ENCODE measurements at places on chromosomes 12 and 14.

GRCh38 chr14:53409969-53410368 lies 256.8 kb upstream of the DDHD1 start:
- no peak for DNase-seq

DNA sequence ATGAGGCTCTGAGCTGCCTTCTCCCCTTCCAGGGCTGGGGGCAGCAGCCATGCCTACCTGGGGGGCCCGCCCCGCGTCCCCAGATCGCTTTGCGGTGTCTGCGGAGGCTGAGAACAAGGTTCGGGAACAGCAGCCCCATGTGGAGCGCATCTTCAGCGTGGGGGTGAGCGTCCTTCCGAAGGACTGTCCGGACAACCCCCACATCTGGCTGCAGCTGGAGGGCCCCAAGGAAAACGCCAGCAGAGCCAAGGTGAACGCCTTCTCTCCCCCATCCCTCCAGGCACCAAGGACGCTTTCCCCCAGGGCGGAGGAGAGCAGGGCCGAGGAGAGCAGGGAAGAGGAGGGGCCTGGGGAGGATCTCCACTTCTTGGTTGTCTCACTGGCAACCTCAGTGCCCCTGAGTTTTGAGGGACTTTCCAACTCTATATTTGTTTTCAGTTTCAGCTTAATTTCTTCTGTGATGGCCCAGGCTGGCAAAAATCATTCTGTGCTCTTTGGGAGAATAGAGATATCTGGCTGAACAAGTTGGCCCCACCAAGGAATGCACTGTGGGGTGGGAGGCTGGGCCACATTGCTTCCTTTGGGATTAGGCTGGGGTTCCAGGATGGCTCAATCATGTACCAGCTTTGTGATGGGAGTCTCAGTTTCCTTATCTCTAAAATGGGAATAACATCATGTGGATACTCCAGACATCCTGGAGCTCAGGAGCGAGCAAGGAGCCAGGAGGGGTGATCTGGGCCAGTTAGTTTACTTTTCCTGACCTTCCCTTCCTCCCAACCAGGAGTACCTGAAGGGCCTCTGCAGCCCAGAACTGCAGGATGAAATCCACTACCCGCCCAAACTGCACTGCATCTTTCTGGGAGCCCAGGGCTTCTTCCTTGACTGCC lies 1.2 kb downstream of the KHNYN start:
- DNase-seq, result no peak

DNA sequence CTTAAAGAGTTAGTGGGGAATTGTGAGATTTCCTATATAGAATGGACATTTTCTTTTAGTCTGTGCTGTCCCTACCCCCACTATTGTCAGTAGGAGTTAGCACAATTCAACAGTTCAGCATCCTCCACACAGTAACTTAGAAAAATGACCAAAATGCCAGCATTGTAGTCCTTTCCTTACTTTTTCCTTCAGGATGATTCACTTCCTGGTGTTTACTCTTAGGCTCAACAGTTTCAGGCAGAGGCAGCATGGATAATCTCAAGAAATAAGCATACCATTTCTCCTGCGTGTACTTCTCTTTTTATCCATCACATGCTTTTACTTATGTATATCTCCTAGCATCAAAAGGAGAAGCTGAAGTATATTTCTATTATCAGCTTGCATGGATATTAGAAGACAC lies 683.4 kb downstream of the SLC16A7 start:
- no peak for DNase-seq

DNA sequence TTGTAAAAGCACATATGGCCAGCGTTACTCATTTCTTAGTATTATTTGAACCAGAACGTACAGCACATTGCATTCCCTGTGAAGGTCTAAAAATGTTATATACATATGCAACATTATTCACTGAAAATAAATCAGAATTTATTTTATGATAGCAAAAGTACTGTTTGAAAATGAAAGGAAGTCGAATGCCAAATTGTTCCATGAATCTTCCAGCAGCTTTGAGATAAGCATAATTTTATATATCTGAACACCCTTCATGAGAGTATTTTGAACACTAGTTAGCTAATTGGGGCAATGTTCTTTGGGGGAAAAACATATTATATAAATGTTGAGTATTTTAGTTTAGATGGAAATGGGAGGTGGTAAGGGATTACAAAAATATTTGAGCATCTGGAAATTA lies 300.7 kb upstream of the SYT1 start:
- no peak for DNase-seq

- DNase-seq, result no peak
Observed at GRCh38 chr14:23106747-23107045, 1.9 kb upstream of the CIROP start.

DNA sequence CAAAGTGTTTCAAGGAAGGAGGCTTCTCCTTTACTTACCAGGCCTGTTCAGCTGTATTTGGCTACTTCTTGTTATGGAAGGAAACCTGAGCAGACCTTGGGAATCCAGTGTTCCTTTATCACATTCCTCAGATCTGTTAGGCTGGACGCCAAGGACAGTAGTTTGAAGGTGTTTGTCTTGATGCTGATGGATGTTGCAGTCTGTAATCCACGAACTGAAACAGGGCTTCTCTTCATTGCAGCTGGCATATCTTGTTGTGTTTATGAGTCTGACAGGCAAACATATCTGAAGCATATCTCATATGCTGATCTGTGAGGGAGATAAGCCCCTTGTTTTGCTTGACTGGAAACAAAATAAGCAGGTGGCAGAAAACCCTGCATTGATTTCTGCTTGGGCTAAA lies 904.3 kb downstream of the NRXN3 start:
- no peak for DNase-seq

DNA sequence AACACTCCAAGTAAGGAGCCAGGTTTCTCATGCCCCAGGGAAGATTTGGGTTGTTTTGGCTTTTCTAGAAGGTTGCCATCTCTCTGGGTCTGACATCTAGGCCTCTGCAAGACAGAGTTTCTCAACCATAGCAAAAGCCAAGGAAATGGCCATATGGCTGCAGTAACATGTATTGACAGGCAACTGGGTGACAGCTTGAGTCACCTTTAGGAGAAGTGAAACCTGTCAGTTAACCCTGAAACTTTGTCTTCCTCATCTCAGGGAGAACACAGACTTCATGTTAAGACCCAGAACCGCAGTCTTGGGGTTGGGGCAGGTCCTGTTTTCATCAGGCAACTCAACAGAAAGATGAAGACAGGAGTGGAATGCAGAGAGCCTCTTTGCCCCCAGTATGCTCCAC lies 46.0 kb upstream of the PLBD1 start:
- peak; percentile 5 for DNase-seq

DNA sequence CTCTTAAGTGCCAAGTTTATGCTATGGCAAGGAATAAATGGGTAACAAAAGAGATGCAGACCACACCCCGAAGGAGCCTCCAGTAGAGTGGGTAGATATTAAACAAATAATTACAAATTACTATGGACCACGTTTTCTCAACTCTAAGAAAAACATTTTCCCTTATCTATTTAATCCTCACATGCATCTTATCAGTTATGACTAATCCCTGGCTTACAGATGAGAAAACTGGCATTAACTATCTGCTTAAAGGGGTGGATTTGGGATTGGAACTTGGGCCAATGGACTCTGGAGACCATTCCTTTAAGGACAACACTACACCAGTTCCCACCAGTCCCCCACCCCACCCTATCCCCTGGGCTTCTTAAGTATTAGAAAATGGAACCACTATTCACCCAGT lies 26.3 kb downstream of the PPM1H start:
- no peak for DNase-seq

DNA sequence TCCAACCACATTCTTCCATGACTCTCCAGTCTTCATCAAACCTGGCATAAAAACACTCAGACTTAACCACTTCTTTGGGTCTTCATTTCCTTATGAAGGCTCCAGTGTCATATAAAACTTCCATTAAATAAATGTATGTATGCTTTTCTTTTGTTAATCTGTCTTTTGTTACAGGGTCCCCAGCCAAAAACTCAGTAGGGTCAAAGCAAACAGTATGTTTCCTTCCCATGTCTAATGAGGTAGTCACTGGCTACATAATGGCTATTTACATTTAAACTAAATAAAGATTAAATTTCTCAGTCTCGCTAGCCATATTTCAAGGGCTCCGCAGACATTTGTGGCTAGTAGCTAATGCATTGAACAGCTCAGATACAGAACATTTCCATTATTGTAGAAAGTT lies 40.1 kb upstream of the STAB2 start:
- DNase-seq, result no peak

DNA sequence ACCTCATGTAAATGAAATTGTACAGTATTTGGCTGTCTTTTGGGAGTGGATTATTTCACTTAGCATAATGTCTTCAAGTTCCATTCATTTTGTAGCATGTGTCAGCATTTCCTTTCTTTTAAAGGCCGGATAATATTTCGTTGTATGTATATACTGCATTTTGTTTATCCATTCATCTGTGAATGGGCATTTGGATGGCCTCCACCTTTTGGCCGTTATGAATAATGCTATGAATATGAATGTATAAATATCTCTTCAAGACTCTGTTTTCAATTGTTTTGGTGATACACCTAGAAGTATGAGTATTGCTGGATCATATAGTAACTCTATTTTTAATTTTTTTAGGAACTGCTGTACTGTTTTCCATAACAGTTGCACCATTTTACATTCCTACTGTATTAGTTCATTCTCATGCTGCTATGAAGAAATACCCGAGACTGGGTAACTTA lies 164.9 kb downstream of the DYRK2 start:
- no peak for DNase-seq

DNA sequence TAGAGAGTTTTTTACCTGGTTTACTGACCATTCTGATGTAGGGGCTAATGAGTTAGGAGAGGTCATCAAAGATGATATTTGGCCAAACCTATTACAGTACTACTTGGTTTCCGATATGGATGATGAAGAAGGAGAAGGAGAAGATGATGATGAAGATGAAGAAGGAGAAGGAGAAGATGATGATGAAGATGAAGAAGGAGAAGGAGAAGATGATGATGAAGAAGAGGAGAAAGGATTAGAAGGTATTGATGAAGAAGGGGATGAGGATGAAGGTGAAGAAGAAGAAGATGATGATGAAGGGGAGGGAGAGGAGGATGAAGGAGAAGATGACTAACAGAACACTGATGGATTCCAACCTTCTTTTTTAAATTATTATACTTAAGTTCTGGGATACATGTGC lies 196.6 kb downstream of the TMX1 start:
- no peak for DNase-seq

DNA sequence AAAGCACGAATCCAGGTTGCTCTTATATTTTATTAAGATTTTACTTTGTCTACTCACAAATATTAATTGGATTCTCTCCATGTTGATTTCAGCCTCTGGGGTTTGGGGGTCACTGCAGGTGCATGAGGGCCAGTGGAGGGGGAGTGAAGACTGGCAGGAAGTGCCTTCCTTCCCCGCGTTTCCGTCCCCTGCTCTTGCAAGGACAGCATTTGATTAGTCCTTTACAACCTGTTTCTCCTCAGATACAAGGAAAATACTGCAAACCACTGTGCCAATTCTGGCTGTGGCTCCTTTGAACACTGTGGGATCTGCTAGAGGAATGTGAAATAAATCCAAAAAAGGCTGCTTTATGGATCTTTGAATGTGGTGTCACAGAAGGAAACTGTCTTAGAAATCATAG lies 291.8 kb downstream of the ETNK1 start:
- no peak for DNase-seq

GRCh38 chr14:100975671-100976070 lies 72.1 kb upstream of the RTL1 start:
- no peak for DNase-seq

DNA sequence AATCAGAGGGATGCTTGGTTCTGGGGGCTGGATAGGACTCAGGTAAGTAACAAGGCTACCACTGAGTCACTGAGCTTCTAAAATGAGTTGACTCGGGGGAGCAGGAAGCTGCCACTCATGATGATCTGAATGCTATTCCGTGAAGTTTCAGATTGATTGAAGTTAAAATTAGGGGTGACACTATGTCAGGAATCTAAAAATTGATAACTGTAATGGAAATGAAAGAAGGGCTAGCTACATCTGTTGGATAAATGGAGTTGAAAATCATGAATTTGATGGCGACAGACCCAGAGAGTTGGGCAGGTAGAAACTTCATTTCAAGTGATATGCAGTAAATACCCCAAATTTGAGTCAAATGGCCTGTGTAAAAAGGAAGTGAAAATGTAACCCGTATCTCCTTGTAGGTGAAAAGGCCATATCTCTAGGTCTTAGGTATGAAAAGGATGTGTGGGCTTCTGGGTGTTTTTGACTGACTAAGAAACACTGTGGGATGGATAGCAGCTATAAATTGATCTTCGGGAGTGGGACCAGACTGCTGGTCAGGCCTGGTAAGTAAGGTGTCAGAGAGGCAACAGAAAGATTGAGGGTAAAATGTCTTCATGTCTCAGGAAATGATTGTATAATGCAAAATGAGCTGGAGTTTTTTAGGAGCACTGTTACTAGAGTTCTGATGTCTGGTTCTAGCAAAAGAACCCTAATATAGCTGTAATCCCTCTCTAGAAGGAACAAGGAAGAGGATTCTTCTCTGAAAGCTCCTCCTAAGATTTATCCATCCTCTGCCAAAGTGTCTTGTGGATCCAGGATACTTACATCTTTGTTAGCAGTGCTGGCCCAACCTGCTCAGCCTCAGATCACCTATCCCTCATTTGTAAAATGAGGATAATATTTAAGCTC lies 57.3 kb downstream of the DAD1 start:
- DNase-seq, result no peak

- no peak for DNase-seq
Observed at GRCh38 chr14:22549981-22550673, 38.9 kb downstream of the DAD1 start.

- DNase-seq, result peak; percentile 46
Observed at GRCh38 chr12:49189731-49190716, 1.1 kb upstream of the TUBA1A start.

DNA sequence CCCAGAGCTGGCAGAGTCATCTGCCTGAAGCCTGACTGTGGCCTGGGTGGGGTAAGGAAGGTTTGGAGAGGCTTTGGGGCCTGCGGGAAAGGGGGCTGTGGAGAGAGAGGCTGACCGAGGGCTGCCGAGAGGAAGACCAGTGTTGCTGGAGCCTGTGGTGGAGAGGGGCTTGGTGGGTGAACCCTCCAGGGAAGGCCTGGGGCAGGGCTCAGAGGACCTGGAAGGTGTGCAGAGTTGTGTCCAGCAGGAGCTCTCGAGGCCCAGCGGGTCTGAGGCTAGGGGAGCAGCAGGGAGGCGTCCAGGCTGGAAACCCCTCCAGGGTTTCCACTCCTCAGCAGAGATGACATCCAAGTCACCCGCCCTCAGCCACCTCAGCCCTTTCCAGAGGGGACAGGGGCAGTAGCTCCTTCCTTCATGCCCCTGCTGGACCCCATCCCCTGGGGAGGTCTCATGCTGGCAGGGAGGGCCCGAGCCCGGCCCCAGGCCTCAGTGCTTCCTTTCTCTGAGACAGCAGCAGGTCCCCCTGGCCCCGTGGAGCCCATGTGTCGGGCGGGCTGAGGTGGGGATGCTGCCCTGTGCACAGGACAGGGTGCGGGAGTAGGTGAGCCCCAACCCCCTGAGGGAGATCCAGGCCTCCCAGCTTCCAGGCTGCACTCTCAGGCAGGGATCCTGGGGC lies 8.4 kb downstream of the CEP170B start:
- no peak for DNase-seq

- DNase-seq, result no peak
Observed at GRCh38 chr12:109523504-109523903, 46.1 kb downstream of the UBE3B start.

Measured in hippocampal formation (tissue), 2 donors.